GM04503 (cell line): ENCODE measurements at places on chromosomes 7 and 10.

DNA sequence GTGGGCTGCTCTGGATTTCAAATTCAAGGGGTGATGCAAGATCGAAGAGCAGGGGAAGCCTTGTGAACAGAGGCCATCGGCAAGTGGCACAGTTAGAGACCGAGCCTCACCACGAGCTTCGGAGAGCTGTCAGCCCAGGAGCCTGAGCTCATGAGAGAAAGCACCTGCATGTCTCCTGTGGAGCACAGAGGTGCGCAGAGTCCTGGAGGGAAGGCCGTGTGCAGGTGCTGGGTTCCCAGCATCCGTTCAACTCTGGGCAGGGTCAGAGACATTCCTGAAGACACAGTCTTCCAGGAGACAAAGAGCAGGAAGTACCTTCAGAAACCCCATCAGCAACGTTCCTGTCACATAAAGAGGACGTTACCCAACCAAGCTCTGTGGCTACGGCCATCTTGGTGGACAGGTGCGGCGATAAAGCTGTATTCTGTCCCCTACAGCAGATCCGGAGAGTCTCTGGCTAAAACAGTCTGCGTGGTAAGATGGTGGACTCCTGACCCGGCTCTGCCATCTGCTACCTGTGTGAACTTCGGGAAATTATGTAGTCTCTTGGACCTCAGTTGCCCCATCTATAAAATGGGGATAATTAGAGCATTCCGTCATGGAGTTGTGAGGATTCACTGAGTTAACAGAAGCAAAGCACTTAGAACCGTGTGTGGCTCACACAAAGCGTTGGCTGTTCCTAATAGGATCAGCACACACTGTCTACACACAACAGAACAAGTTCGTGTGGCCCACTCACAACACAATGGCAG is 40.6 kb downstream of the NOD1 start:
- DNase-seq = no peak

- no peak for DNase-seq
Measured at GRCh38 chr10:13180788-13181187, 19.4 kb downstream of the MCM10 start.

GRCh38 chr10:129339191-129339590 is 127.8 kb upstream of the MGMT start:
- DNase-seq = no peak

GRCh38 chr10:76695069-76695468 is 942.5 kb downstream of the KCNMA1 start:
- DNase-seq = no peak

- DNase-seq = no peak
Measured at GRCh38 chr10:112246-112645, 23.0 kb upstream of the ZMYND11 start.

DNA sequence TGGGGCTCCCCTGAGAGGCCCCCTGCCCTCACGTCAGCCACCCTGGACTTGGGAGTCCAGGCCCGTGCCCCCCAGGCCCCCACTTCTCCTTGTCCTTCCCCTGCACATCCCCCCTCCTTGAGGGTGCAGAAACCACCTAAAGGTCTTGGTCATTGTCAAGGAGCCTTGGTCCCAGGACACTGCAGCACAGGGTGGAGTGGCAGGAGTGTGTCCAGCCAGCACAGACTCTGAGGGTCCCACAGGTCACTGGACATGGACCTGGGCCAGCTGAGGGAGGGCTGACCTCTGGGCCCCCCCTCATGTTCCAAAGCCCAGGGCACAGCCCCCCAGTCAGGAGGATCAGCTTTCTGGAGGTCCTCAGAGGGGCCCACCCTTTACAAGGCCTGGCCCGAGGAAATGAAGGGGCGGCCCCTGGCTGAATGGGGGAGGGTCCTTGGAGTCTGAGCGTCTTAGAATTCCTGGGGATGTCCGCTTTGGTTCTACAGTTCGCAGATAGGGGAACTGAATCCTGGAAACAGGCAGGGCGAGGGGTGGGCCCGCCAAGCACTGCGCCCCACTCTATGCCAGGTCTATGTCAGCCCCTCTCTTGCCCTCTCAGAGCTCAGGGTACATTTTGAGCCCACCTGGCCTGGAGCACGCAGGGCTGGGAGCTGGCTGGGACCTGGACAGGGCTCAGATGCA is 54.0 kb downstream of the PWWP2B start:
- DNase-seq = no peak

DNA sequence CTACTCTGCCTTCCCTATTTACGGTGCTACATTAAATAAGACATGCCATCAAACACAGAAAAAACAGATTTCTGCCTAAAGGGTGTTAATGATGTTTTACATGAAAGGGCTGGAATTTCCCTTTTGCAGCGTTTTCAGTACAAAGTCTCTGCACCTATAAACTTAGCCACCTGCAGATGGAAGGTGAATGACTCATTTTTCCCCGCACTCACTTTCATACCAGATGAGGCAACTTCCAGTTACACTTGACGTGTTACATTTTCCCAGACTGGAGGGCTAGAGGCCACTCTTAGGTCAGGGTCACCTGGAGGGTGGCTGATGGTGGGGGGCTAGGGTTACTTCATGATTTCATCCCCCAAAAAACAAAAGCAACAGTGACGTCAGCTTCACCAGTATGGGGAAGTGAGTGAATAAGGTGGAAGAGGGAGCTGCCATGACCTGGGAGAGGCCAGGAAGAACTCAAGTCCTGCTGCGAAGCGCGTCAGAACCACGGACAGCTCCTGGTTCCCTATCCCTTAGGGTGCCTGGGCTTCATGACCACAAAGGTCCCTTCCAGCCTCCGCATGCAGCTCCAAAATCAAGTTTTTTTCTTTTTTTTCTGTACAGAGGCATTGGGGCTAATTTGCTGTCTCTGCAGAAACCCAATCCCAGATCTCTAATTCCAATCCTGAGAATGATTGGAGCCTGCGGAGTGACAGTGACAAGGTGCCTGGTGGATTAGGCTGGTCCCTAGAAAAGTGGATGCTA is 94.0 kb downstream of the ADARB2 start:
- DNase-seq = no peak

GRCh38 chr10:133329491-133330202 is 7.0 kb downstream of the CALY start:
- no peak for DNase-seq

DNA sequence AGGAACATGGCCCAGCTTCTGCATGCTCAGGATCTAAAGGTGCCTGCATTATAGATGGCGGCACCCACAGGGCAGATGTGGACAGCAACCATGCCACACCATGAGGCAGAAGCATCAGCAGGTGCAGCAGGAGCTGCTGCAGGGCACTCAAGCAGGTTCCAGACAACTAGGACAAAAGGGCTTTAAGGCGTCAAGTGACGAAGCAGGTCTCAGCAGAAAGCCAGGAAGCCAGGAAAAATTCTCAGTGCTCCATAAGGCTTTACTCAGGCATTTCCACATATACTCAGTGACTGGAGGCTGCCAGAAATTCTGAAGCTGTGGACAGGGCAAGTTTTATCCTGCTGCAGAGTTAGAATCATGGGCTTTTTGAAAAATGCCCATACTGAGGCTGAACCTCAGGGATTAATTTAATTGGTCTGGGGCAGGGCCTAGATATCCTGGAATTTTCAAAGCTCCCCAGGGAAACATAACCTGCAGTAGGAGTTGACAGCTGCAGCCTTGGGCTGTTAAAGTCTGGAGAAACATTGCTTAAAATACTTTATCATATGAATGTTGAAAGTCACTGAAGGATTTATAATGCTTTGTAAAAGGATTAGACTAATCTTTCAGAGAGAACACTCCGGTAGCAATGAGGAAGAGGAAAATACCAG is 68.1 kb upstream of the RNF148 start:
- no peak for DNase-seq
